ENCODE measurements at places on chromosomes 6 and 20. TPM values are rescaled to one million over a fixed set of nuclear protein-coding genes. Genes with fewer than 3 reads are reported as not detected.
A peak's percentile ranks its signal among the peaks of the same experiment; 100 is the strongest.

TMEM200A gene
- 1.2 TPM for total RNA-seq

GRCh38 chr20:62042025-62042820, 23.5 kb downstream of the TAF4 start:
- no peak for DNase-seq

GRCh38 chr6:156279261-156279969, 497.8 kb upstream of the ARID1B start:
- DNase-seq: peak; percentile 50

MYBL2 gene
- total RNA-seq: 4.3 TPM

- no peak for DNase-seq
Observed at GRCh38 chr6:34094474-34095135, 51.3 kb downstream of the GRM4 start.

- DNase-seq: no peak
Observed at GRCh38 chr6:20746024-20746423, 211.8 kb downstream of the CDKAL1 start.

DNA sequence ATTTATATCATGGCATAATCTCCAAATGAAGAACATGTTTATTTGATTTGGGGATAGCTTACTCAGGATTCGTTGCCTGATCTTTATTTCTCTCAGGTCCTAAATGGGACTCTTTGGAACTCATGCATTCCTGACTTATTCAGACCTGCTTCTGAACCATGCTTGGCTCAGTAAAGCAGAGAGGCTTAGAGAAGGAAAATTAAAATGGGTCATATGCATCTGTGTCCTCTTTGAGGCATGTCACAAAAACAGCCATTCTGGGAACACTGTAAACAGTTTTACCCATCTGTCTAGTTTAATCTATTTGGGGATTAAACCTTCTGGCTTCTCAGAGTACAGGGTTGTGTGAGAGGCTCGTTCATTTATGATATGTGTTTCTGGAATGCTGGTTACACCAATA, 1017.3 kb downstream of the KIF16B start:
- DNase-seq: no peak

GRCh38 chr6:69337311-69337710, 459.5 kb downstream of the LMBRD1 start:
- peak; percentile 2 for DNase-seq

GRCh38 chr6:93848031-93848742, 428.8 kb upstream of the EPHA7 start:
- DNase-seq: no peak

MUCL3 gene
- total RNA-seq: 168 TPM

C20orf202 gene
- not detected for total RNA-seq

- DNase-seq: no peak
Observed at GRCh38 chr6:87663434-87663833, 38.6 kb downstream of the AKIRIN2 start.

PFDN4 gene
- 65.0 TPM for total RNA-seq

TGM3 gene
- not detected for total RNA-seq

GRCh38 chr6:29951882-29952281, 9.6 kb downstream of the HLA-A start:
- DNase-seq: no peak

CAGE1 gene
- total RNA-seq: not detected

DNA sequence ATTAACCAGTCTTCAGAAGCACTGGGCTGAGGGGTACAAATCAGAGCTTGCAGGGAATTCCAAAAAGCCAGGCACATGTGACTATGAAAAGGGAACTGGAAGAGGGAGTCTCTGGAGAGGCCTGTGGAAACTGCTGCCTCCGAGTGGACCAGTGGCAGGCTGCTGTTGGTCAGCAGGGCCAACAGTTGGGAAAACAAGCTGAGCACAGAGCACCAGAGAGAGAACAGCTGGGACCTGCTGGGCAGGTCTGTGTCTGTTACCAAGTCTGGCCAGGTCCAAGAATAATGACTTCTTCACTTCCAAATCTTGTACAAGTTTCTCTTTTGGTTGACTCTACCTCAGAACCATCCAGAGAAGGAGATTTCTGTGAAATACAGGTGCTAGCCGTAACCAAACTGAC, 81.4 kb downstream of the LIN28B start:
- DNase-seq: no peak

SLC25A27 gene
- total RNA-seq: 29.5 TPM

- no peak for DNase-seq
Observed at GRCh38 chr6:120405947-120406346, 928.3 kb downstream of the TBC1D32 start.

ATP9A gene
- total RNA-seq: 36.7 TPM

- DNase-seq: no peak
Observed at GRCh38 chr20:62011403-62011790, 54.3 kb downstream of the TAF4 start.

DNA sequence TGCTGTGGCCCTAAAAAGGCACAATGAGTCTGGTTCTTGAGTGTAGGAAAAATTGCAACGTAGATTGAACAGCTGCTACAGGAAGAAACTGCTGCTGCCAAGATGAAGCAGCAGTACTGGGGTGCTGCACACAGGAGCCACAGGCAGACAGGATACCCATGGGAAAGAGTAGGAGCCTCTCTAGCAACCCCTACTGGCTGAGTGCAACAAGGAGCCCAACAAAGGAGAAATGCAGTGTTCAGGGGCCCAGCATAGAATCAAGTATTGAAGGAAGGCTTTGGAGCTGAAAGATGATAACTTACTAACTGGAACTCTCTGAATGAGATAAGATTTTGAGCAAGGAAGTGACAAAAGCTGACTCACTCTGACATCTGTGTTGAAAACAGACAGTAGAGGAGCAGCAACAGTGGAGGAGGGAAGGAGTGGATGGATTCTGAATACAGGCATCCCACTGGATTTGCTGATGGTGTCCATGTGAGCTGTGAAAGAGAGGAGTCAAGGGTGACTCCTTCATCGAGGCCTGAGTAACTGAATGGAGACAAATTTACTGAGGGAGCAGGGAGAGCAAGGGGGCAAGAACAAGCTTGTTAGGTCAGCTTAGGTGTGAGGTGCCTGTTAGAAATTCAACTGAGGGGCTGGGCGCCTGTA, 534.7 kb upstream of the JARID2 start:
- no peak for DNase-seq

GRCh38 chr20:63542031-63542559, 4.9 kb upstream of the PTK6 start:
- DNase-seq: peak; percentile 92

ADGRF5 gene
- total RNA-seq: 4.9 TPM

E2F3 gene
- 3.5 TPM for total RNA-seq

TJAP1 gene
- 19.3 TPM for total RNA-seq

GRCh38 chr6:75926293-75927168, 145.9 kb downstream of the IMPG1 start:
- no peak for DNase-seq

MATN4 gene
- total RNA-seq: not detected

DNA sequence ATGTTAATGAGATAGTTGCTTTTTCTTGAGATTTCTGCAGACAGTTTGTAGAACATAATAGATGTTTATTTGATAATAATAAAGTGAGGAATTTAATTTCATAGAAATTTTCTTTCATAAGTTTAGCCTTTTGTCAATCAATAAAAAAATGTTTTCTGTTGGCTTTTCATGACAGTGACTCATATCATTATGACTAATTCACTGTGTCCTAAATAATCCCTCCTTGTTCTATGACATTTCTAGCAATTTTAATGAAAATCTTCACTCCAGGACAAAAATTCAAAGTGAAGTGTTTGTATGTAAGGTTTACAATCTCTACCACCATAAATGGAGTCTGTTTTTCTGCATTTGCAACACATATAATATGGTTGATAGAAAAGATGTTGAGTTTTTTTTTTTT, 109.9 kb downstream of the UTRN start:
- DNase-seq: no peak

DNA sequence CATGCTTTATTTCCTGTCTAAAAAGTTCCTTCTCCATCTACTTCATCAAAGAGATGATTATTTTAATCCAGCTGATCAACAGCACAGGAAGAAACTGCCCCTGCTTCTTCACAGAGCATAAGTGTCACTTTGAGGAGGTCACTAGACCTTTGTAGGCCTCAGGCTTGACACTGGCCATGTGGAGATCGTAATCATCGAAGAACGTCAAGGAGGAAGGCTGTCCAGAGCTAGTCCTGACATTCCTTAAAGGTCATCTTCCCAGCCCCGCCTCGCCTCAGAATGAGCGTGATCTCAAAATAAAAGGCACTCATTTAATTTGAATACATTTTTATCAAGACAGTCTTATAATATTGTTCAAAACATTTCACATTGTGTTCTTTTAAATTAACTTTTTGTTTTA, 445.7 kb upstream of the CDH4 start:
- DNase-seq: no peak

ZC2HC1B gene
- not detected for total RNA-seq

DNA sequence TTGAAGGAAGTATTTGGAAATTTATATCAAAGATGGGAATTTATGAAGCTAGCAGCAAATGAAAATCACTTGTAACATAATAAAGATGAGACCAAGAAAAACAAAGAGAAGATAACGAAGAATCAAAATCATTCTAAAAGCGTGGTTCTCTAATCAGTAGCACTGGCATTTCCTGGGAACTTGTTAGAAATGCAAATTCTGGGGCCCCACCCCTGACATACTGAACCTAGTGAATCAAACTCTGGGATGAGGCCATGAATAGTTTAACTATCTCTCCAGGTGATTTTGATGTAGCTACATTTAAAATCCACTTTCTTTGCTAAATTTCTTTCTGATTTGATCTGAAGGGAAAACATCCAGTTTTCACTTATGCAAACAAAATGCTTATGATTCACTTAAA, 1075.6 kb downstream of the HACE1 start:
- no peak for DNase-seq

DAAM2 gene
- 41.7 TPM for total RNA-seq

GRCh38 chr6:91376686-91377085, 789.8 kb upstream of the MAP3K7 start:
- DNase-seq: no peak

DNA sequence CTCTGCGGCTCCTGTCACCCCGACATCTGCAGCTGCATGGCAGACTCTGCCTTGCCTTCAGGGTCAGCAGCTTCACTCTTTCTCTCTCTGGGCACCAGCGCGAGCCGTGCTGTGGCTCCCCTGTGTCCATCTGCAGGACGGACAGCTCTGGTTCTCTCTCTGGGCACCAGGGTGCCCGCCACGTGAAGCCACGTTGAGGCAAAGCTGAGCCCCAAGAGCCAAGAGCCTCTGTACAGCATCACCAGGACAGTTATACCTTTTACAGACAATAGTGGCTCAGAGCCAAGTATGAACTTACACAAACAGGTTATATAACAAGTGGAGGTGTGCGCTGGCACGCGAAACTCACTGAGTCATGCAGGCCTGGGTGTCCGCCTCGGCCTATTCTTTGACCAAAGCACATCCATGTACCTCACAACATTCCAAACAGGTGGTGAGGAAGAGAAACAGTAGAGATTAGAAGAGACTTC, 50.8 kb downstream of the FAM50B start:
- no peak for DNase-seq

GRCh38 chr20:37913567-37914366, 10.8 kb downstream of the VSTM2L start:
- no peak for DNase-seq

- no peak for DNase-seq
Observed at GRCh38 chr6:89122625-89123024, 4.8 kb upstream of the SRSF12 start.

DNA sequence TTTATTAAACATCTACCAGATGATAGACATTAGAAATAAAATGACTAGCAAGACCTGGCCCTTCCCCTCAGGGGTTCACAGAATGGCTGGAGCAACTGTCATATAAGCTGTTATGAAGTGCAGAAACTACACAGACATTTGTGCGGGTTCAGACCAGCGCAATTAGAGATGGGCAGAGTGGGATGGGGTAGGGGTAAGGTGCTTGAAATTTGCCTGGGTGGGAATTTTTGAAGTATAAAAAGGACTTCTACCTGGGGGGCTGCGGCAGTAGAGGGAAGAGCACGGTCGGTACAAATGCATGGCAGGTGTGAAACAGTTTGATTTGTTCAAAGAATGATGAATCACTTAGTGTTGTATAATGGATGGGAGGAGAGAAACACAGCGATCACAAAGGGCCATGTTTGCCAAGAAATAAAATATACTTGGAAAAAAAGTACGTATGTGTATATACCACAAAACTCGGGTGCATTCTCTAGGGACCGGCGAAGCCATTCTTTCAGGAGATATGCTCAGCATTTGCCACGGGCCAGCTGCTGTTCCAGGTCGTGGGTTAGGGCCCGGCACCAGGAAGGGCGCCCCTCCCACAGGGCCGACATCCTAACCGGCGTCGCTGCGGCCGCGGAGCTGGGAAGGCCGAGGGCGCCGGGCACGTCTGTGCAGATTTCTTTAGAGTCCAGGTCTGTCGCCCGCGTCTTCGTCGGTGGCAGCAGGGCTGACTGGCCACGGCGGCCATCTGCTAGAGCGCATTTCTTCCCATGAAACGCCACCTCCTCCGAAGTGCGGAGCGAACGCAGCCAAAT, 809 bp upstream of the NOL7 start:
- DNase-seq: peak; percentile 50

GRCh38 chr20:62959101-62959971, 6.8 kb downstream of the SLC17A9 start:
- no peak for DNase-seq

C6orf89 gene
- total RNA-seq: 35.7 TPM

DNA sequence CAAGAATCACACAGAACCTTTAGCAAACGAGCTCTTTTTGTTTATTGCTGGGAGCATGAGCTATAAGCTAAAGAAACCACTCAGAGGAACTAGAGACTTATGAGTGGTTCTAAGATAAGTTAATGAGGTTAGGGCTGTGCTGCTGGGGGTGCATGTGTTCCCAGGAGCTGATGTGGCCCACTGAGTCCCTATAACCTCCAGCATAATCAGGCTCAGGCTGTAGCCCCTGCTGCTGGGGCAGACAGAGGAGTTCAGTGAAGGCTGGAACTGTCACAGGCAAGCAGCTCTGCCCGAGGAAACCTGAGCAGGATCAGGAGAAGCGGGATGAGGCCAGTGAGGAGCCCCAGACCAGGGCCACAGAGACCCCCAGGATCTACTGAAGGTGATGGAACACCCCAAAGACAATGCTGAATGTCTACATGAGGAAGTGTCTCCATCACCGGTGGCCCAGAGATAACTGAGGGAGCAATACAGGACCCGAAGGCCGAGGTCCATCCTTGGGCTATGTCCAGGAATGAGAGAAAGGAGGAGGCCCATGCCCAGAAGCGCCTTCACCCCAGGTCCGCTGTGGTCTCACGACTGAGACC, 17.3 kb downstream of the TUBB2B start:
- no peak for DNase-seq
